Activated gamma-delta T cell (primary cell): ENCODE measurements at places on chromosomes 6 and 20.

GRCh38 chr20:16535277-16535676 is 38.0 kb downstream of the KIF16B start:
- no peak for DNase-seq

DNA sequence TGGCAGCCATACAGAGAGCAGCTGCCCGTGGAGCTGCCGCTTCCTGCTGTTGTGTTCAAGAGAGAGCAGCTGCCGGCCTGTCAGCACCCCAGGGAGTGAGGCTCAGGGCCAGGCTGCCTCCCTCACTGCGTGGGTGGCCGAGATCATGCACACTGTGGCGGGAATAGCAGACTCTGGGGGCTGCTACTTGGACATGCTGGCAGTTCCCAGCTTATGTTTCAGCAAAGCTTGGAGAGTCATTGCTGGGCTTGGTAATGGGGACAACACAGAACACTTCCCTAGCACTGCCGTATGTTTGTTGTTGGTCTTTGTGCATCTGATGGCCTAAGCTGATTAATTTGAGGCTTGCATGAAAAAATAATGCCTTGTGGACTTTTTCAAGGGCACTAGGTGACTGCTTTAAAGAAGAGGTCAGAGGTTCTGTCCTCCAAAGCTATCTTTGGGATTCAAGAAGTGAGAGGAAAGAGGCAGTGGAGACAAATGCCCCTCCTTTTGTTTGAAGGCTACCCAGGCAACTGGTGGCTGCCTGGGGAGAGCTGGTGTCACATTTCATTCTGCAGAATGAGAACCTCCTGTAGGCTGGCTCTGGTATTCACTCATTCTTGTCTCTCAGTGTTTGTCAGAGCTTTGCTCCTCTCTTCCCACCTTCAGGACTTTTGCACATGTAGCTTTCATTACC is 18.8 kb downstream of the MRAP2 start:
- no peak for DNase-seq

- DNase-seq: no peak
Measured at GRCh38 chr6:93036835-93037234, 382.5 kb downstream of the EPHA7 start.

DNA sequence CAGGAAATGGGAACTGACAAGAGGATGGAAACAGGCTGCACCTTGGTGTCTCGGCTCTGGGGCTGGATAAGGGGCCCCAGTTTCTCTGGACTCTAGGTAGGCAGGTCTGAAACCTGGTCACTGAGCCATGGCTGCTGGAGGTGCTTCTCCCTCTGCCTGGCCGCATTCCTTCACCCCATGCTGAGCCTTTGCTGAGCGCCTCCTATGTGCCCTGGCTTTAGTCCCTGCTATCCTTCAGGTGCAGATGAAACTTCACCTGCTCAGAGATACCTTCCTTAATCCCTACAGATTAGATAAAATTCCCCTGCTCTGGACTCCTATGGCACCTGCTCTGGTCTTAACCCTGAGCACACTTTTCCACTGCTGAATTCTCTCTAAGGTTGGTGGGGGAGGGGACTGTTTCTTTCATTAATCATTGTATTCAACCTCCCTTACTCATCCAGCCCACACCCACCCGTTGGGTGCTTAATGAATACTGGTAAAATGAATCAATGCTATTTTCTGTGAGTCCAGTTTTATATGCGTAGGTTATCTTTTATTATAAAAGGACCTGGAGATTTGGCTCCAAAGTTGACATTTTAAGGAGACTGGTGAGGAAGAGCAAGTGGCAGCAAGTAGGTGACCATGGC is 19.3 kb downstream of the MYLK4 start:
- no peak for DNase-seq

- DNase-seq: no peak
Measured at GRCh38 chr6:30707281-30707850, 9.7 kb downstream of the MDC1 start.

GRCh38 chr6:90356012-90356421 is 59.4 kb upstream of the BACH2 start:
- no peak for DNase-seq

DNA sequence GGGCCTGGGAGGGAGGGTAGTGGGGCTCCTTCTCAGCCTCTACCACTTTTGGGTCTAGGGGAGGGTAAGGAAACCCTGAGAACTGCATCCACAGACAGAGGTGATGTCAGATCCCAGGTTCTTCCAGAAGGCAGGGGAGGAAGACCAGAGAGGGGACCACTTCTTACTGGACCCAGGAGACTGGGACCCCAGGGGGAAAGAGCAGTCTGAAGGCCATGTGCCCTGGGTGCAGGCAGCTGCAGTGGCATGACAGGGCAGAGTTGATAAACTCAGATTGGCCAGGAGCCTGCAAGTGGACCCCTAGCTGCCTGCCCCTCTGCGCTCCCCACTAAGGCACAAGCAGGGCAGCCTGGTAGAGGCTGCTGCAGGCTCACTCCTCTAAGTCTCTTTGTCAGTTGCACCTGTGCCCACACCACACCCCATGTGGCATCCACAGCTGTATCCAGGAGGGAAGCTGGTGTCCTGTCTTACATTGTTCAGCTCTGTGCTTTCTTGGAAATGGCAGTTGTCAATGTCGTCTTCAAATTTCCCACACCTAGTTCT is 2.7 kb downstream of the CST9L start:
- DNase-seq: no peak

- no peak for DNase-seq
Measured at GRCh38 chr6:133697666-133698065, 191.2 kb upstream of the TCF21 start.

DNA sequence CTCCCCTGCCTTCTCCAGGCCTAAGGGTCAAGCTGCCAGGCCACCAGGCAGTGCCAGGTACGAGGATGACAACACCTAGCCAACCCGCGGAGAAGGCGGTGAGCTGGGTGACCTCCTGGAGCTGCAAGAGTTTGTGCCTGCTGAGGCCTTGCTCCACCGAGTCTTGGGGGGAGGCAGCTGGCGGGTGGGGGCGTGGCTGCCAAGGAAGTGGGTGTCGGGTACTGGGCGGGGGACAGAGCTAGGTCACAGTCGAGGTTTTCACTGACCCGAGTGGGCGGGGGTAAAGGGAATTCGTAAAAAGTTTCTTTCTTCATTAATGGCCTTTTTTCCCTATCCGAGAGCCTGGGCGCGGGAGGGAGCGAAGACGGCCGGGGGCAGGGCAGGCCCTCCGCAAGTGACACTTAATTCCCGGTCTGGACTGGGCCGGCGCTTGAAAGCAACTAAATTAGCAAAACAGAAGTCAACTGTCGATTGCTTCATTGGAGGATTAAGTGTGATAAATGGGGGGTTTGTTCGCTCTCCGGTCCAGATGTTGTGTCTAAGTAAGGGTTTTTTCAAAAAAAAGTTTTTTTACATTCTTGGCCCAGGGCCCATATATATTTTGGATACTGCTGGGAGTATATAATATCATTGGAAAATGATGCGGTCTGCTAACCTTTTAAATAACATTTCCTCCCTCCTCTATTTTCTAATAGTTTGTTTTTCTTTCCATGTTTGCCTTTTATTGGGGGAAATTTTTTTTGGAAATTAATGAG is 43.1 kb upstream of the FOXP4 start:
- no peak for DNase-seq

DNA sequence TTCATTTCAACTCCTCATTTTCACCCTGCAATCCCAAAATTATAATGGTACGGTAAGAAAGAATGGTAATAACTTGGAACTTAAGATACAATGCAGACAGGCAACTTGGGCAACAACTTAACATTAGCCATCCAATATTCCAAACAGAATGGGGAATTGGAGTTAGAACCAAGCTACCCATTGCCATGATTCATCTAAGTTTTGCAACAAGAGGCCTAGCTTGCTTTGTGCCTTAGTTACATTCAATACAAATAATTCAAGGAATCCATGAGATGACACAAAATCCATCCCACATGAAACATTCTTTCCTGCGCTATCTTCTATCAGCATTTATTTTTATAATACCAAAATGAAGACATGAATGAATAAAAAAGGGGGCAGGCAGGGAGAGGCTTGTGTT is 28.4 kb downstream of the DCDC2 start:
- no peak for DNase-seq

DNA sequence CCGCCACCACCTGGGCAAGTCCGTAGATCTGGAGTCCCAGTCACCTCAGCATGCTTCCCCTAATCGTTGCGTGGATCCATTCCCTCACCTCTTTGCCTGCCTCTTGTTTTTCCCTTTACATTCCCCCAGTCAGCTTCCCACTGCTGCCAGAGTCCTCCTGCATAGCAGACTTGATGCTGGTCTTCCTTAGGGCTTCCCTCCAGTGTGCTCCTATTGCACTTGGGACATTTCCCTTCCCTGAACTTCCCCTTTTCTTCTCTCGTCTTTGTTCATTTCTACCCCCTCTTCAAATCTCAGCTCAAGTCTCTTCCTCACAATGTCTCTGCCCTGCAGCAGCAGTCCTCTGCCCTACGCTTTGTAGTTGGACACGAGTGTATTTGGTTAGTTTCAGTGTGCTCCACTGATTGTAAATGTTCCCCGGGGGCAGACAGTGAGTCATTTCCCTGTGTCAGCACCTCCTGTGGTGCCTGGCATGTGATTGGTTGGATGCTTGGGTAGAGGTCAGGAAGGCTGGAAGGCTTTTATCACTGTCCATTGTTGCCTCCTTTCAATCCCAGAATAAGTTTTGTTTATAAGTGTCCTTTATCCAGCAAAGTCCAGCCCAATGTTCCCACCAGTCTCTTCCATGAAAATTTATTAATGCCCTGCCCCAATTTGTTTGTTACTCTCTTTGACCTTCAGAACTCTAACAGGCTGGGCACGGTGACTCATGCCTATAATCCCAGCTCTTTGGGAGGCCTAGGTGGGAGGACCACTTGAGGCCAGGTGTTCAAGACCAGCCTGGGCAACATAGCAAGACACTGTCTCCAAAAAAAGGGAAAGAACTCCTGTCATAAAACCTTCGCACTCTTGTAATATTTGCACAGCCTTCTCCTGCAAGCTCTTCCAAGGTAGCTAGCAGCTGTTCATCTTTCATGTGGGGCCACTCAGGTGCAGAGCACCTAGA is 38.3 kb downstream of the FAM120B start:
- DNase-seq: no peak

DNA sequence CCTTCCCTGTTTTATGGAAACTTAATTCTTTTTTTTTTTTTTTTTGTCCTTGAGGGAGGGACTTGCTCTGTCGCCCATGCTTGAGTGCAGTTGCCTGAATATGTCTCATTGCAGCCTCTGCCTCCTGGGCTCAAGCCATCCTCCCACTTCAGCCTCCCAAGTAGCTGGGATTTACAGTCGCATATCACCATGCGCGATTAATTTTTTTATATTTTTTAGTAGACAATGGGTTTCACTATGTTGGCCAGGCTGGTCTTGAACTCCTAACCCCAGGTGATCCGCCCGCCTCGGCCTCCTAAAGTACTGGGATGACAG is 654 bp downstream of the TMEM14C start:
- DNase-seq: no peak

- no peak for DNase-seq
Measured at GRCh38 chr20:49685809-49686208, 27.9 kb downstream of the B4GALT5 start.

GRCh38 chr6:92647630-92648029 is 771.7 kb downstream of the EPHA7 start:
- DNase-seq: no peak

- DNase-seq: no peak
Measured at GRCh38 chr6:27679964-27680694, 207.2 kb upstream of the ZNF184 start.

- DNase-seq: no peak
Measured at GRCh38 chr6:143958839-143959399, 49.1 kb downstream of the PLAGL1 start.

GRCh38 chr6:11729076-11729475 is 49.5 kb downstream of the ADTRP start:
- no peak for DNase-seq

GRCh38 chr6:52423971-52424381 is 3.8 kb downstream of the EFHC1 start:
- no peak for DNase-seq

DNA sequence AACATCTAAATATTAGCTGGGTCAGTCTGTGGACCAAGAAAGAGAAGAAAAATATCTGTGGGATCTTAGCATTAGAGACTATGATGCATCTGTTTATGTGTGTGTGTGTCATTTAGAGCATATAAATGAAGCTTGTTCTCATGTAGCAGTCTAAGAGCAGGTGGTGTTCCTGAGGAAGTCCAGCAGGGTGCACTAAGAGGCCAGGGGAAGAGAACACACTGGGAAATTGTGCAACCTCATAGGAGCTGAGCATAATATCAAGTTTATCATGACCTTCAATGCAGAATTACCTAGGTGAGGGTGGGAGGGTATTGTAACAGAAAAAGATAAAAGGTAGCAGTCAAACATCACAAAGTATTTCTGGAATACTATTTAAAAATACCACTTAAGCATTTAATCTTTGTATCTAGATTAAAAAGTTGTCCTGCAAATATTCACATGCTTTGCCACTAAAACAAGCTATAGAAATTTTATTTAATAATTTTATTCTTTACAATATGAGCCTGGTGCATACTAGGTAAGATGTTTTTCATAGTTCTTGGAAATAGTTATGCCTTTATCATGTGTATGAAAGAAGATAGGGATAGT is 80.5 kb downstream of the SMPDL3A start:
- DNase-seq: no peak

DNA sequence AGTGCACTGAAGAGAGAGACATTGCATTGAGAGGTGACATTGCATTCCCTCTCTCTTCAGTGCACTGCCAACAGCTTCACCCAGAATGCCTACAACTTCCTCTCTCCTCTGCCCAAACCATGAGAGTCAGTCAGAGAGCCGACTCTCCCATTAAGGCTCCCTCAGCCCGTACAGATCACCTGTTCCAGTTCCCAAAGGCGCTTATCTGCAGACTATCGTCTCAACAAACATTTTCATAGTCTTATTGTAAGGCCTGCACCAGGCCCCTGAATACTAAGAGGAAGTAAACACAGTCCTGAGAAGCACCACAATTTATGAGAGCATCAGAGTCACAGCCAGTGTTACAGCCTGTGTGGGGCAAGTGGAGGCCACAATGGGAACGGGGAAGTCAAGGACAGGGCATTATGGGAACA is 53.7 kb downstream of the GFOD1 start:
- DNase-seq: no peak

- DNase-seq: no peak
Measured at GRCh38 chr6:111870051-111870741, 3.1 kb downstream of the FYN start.

DNA sequence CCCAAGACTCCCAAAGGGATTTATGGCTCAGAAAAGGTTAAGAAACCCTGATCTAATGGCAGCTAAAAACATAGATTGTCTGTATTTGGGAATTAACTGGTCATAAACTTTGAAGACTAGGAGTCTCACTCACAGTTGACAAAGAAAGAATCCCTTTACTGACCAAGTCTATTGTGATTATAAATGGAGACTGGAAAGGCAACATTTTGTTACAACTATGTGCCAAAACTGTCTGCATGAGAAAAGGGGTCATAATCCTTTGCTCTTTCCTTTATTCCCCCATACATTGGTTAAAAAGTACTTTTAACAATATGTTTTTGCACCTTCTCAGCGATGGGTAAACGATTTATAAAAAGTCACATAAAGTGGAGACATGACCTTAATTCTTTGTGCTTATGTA is 206.9 kb upstream of the MAP3K7 start:
- no peak for DNase-seq

DNA sequence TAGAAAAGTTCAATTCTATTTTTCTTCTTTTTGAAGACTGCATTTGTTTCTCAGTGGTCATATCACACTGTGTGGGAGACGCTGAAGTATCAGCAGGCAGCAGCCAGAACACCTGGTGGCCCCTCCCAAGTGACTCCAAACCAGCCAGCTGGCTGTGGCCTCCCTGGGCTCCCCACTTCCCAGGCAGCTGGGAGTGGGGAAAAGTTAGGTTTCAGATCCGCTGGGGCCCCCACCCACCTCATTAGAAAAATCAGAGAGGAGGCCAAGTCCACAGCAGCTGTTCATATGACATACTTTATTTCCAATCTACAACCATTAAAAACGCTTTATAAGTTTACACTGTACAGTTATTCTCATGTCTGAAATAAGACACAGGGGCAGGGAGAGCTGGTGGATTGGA is 3.6 kb upstream of the DSN1 start:
- no peak for DNase-seq
